ENCODE measurements at places on chromosomes 2 and 18.

DNA sequence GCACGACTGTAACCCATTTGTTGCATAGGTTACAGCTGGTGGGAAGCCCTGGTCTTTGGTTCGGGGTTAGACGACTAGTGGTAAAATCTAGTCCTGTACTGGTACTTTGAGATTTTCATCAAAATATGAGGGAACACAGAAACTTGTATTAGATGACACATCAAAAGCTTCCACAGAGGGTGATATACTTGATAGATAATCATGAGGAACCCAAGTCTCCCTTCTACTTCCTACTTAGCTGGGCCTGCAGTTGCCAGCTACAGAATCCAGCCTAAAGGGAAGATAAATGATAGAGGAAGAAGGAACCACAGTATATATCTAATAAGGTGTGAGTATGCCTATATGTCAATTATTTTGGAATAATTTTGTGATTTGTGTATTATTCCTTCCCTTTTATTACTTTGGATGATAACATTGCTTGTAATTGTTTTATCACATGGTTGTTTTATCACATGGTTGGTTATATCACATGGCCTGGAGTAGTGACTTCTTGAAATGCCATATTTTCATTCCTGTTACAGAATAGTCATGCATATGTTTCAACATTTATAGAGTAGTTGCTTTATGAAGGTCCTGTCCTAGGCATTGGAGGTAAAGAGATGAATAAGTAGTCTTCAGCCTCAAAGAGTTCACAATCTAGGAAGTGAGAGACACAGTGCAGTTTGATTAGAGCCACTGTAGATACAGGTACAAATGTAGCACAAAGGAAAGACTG, 2.9 kb downstream of the AGPS start:
- DNase-seq, result no peak

GRCh38 chr2:185522472-185522871, 216.1 kb upstream of the FSIP2 start:
- DNase-seq, result no peak

DNA sequence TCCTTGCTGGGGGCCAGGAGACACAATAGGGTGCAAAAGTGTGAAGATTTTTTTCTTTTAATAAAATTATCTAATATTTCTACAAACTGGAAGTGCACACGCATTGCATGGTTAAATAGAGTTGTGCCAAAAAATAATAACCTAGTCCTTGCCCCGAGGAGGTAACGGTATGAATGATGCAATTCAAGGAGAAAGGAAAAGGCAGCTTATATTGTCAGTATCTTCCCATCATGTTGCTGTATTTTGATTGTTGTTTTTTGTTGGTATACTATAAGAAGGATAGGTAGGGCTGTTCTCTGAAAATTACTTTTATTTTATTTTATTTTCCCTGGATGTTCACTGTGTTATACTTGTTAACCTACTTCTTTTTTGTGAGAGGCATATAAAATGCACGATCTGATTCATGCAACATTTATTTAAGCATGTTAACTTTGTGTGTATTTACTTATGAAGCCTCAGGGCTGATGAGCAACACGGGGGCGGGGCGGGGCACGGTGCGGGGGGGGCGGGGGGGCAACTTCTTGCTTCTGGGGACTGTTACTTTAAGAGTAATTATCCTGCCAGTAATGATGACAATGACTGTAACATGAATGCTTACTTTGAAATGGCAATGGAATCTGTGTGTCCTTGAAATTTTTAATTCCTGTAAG, 118.6 kb downstream of the AQP4 start:
- DNase-seq, result no peak

DNA sequence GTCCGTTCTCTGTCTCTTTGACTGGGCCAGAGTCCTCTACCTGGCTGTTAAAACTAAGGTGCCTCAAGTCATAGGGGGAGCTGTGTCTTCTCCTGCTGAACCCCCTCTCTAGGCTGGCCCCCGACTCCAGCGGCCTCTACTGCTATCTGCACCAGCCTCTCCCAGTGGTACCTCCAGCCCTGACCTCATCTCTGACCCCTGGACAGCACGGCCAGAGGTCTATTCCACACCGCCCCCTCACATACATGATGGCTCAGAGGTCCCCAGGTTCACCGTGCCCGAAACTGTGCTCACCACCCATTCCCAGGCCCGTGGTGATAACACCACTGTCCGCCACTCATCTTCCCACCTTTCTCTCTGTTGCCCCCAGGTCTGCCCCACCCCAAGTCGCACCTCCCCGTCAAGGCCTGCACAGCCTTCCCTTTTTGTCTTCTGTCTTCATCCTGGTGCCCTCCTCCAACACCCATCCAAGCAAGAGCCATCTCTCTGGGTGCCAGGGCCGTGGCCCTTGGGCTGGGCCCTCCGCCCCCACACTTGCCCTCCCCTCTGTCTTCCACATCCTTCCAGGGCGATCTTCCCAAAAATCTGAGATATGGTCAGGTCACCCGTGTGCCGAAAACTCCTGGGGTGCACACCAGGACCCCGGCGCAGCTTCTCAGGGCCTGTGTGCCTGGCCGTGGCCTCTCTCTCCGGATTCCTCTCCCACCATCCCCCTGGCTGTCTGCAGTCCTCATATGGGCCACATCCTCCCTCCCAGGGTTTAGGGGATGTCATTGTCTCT, 134.4 kb upstream of the ID2 start:
- no peak for DNase-seq

- no peak for DNase-seq
These were observed 1.4 kb upstream of the ZNF396 start for GRCh38 chr18:35378574-35378896.

- DNase-seq, result no peak
These were observed 190.6 kb downstream of the CTIF start for GRCh38 chr18:48729404-48729803.

- no peak for DNase-seq
These were observed 46.7 kb upstream of the LCLAT1 start for GRCh38 chr2:30400151-30400954.

DNA sequence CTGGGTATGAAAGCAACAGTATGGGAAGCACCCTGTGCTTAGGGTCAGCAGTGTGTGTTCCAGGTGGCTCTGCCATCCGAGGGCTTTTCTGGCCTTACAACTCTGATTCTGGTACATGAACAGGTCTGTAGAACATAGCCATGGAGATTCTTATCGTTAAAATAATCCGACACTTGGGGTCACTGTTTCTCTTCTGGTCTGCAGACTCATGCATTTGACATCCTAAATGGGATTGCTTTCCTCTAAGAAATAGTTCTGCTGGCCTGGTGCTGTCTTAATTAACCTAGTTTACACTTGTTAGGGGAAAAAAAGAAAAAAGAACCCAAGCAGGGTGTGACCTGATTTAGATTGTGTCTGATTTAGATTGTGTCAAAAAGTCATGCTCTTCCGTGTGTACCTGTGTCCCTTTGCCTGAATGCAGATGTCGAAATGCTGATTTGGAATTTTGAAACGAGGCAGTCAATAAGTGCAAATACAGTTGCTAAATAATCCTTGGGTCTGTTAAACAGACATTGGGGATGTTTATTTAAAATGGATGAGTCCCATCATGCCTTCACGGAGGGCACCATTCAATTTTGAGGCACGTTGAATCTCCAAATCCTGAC, 59.6 kb downstream of the TRPM8 start:
- DNase-seq, result no peak

DNA sequence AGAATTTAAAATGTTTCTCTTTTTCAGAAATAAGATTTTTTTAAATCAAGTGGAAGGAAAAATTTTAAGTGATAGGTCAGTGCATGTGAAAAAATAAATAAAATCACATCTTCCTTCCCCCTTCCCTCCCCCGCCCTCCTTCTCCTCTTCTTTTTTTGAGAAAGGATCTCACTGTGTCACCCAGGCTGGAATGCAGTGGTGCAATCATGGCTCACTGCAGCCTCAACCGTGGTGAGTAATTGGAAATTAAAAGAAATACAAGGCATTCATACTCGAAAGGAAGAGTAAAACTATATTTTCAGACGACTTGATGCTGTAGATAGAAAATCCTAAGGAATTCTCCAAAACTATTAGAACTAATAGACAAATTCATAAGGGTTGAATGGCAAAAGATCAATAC, 16.9 kb upstream of the CRACDL start:
- no peak for DNase-seq

DNA sequence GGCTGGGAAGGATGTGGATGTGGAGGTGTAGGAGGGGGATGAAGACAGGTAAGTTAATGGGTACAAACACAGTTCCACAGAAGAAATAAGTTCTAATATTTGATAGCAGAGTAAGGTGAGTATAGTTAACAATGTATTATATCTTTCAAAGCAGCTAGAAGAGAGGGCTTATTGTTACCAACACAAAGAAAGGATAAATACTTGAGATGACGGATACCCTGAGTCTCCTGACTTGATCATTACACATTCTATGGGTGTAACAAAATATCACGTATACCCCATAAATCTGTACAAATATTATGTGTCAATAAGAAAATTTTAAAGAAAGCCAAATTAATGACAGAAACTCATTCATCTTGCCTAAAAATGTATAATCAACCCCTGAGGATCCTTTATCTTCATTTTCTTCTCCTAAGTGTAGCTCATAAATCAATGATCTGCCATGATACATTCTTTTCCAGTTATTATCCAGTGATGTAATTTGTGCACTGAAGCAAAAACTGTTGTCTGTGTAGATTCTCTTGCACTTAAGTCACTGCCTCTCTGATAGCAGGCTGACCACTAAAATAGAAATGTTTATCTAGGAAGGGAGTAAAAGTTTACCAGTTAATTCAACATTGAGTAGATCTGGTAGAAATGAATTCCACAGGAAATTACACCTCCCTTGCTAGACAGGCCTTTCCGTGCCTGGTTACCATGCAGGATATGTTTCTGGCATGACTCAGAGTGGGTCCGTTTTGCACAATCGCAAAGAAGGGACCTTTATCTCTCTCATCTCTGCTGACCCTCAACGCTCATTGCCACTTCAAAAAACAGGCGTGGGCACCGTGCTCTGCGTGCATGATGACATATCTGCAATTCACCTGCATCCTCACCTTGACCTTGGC, 249.7 kb upstream of the NCKAP5 start:
- DNase-seq, result no peak

DNA sequence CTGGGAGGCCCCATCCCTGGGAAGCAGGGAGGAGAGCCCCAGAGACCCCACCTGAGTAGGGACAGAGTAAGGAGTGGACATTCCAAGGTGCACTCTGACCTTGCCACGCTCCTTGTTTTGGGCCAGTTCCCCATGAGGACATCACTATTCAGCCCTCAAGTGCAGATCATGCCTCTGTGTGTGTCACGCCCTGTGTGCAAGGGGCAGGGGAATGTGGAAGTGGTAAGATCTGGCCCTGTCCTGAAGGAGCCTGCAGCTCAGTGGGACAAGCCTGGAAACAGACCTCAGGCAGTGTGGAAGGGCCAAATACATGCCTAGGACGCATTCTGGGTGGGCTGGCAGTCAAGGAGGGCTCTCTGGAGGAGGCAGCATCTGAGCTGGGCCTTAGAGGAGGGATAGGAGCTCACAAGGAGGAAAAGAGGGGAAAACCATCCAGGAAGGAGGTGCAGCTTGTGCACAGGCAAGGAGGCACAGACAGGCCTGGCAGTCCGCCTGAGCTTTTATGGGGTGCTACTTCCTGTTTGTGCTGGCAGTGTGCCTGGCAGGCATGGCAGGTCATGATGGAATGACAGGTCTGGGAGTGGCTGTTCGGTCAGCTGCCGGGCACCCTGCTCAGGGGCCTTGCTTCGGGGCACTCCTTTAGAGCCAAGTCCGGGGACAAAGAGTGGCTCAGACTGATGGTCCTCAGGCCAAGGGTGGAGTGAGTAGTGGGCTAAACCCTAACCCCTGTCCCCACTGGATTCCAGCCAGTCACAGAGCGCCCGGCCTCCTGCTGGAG, 3.3 kb downstream of the KLHL30 start:
- DNase-seq, result no peak

GRCh38 chr2:58494071-58494501, 253.0 kb upstream of the FANCL start:
- no peak for DNase-seq

GRCh38 chr2:153870308-153870707, 1.4 kb upstream of the GALNT13 start:
- no peak for DNase-seq

DNA sequence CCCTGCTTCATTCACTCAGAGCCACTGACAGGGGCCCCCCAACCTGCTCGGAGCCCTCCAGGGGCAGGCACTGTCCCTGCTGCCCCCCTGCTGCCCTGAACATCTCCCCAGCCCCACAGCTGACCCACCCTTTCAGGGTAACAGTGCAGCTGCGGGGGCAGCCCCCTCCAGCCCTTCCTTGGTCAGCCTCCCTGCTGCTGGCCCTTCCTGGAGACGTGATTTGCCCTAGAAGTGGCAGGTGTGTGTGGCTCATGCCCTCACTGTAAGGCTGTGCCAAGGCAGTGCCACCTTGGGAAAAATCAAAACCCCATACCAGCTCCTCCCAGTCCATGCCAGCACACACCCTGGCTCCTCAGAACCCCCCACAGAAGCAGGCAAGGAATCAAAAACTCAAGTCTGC, 184.2 kb upstream of the HDAC4 start:
- no peak for DNase-seq

- DNase-seq, result no peak
These were observed 179.4 kb downstream of the DOK6 start for GRCh38 chr18:69580107-69580506.

- DNase-seq, result no peak
These were observed 1.2 kb downstream of the RAB12 start for GRCh38 chr18:8610459-8610851.

All from stimulated activated CD8-positive, alpha-beta memory T cell treated with anti-CD3 and anti-CD28 coated beads, Interleukin-4, amount 100 ng/mL, for 4 hours (primary cell).